Activated CD8-positive, alpha-beta memory T cell treated with anti-CD3 and anti-CD28 coated beads, Interleukin-2, amount 50 U/mL, for 48 hours (primary cell): ENCODE measurements at places on chromosomes 6 and 20.
A peak's percentile ranks its signal among the peaks of the same experiment; 100 is the strongest.

GRCh38 chr6:118277631-118278030, 270.5 kb upstream of the PLN start:
- DNase-seq, result no peak

DNA sequence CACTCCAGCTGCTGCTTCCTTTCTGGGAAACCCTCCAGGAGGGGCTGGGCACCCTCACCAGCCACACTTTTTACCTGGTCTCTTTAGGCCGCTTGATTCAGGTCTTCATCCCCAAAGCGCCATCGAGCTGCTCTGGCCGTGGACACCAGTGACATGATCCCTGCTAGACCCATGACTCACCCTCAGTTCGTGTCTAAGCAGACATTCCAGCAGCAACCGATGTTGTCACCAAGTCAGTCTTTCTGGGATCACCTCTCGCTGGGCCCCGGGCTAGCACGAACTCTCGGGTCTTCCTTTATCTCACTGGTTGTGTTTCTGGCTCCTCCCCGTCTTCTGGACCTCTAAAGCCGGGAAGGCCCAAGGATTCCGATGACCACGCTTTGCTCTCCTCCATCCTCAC, 43.0 kb upstream of the GPR31 start:
- DNase-seq, result no peak

DNA sequence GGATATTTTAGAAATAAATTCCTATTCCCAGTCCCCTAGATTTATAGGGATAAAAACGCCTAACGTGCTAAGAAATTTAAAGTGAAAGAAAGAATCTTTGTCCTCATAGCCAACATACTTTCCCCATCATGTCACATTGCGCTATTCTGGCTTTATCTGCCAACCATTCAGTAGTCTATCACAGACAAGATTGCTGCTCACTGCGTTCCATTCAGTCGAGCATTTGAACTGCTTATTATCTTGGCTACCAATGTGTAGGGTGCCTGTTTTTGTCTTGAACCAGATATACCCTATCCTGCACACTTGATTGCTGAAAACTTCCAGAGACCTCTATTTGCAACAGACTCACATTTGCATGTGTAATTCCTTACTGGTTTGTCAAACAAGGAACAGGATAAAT, 751.5 kb downstream of the EPHA7 start:
- DNase-seq, result no peak

- no peak for DNase-seq
Measured at GRCh38 chr6:169177516-169178166, 76.0 kb downstream of the THBS2 start.

- no peak for DNase-seq
Measured at GRCh38 chr6:47455533-47456209, 21.9 kb upstream of the CD2AP start.

DNA sequence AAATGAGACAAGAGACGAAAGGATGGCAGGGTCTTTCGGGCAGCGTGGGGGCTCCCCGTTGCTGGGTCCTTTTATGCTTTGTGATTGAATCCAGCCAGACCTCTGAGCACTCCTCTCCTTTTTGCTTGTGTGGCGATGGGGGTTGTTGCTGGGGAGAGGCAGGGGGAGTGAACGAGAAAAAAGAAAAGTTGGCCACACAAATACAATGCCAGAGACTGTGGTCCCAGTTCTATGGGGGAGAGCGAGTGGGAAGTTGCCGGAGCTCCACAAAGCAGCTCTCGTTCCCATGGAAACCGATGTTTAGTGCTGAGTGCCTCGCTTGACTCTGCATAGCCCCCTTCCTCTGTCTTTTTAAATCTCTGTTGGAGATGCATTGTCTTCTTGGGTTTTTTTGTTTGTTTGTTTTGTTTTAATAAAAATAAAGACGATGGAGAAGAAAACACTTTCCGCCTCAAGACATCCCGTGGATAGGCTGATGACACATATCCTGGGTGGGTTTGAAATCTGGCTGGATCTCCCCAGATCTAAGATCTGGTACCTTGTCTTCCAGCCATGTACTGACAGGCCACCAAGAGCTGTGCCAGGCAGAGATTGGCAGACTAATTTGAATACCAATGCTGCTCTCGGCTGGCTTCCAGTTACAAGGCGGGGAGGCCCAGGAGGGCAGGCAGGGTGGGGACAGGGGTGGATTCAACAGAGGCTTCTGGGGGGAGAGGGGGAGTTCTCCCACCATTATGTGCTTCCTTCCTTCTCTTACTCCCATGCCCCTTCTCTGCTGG, 529.3 kb downstream of the QKI start:
- no peak for DNase-seq

- DNase-seq, result peak; percentile 76
Measured at GRCh38 chr20:59751075-59751711, 146.9 kb downstream of the PHACTR3 start.

DNA sequence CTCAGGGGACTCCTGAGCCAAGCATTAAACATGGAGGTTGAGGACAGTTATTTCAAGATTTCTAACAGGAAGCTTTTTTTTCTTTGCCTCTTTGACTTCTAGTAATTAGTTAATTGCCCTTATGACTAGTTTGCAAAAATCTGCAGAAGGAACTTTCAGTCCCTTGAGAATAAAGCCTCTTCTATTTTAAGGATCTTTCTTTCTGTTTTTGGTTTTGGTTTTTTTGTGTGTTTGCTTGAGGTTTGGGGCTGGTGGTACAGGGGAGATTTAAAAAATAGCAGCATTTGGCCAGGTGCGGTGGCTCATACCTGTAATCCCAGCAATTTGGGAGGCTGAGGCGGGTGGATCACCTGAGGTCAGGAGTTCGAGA, 259.3 kb downstream of the BMP7 start:
- no peak for DNase-seq

DNA sequence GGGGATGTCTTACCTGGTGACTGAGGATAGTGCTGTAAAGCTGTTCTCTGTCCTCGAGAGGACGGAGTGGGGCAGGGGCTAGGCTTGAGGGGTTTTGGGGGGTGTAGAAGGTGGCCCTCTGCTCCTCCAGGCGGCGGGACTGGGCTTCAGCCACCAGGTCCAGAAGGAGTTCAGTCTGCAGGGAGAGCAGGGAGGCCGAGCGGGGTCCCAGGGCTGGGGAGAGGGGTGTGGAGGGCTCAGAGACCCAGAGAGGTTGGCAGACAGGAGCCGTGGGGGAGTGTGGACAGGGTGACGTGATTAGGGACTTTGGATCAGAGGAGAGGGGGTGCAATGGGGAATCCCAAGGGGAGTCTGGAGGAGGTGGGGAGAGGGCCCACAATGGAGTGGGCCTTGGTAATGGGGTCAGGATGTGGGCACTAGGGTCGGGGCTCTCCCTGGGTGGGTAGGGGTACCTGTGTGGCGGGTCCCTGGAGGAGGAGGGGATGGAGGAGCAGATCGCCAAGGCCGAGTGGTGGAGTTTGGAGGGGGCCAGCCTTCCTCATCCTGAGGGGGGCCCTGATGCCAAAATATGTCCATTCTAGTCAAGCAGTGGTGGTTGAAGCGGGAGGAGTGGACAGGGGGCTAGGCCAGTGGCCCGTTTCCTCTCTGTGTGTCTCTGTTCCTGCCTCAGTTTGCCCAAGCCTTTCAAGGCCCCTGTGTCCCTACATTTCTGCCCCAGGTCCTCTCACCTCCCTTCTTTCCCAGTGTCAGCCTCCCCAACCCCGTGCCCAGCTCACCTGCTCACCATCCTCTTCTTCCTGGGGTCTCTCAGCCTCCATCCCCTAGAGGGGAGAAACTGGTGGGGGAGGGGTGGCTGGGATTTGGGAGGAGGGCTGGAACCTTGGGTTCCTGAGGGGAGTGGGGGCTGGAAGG, 491 bp downstream of the GPSM3 start:
- no peak for DNase-seq

DNA sequence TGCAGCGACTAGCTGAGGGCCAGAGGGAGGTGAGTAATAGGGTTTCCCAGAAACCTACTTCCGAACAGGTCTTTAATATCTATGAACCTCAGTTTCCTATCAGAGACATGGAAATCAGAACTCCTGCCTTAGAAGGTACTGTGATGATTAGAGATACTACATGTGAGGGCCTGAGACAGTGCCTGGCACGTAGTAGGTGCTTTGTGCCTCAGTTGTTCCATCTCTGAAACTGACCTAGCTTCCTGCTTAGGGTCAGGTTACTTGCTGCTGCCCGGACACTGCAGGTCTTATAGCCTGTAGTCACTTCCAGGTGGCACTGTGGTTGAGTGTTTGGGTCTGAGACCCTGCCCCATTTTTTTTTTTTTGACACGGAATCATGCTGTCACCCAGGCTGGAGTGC, 20.9 kb downstream of the RAB44 start:
- no peak for DNase-seq
